ENCODE measurements at places on chromosomes 3 and 15. TPM values are rescaled to one million over a fixed set of nuclear protein-coding genes. Genes with fewer than 3 reads are reported as not detected.
A peak's percentile ranks its signal among the peaks of the same experiment; 100 is the strongest.

- no peak overlapping the region for H3K27ac ChIP-seq
- no peaks in the 10 kb centered on the region for H3K36me3 ChIP-seq
- no peak overlapping the region for H3K4me3 ChIP-seq
These were observed 30.0 kb downstream of the UBE2E1 start for GRCh38 chr3:23835802-23836201.

DNA sequence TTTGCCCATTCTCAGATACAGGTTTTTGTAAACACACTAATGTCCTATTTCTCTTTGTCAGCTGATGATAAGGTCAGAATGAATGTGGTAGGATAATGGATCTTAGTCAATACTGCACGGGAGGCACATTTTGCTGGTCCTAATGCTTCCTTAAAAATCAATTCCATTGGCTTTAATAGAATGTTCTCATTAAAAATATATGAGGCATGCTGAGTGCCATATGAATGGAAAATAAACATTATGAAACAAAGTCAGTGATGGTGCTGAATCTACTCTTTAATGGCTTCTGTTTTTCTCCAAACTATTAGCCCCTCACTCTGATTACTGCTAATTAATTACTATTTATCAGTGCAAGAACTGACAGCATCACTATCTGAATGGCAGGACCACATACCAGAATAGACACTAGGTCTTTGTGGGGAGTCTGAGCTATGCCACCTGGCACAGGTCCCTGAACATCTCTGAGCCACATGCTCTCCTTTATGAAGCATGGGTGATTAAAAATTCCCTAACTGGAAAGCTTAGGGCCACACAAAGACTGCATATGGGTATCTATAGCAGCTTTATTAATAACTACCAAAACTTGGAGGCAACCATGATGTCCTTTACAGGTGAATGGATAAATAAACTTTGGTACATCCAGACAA is 278.9 kb downstream of the MEX3B start:
- no peak overlapping the region for H3K27ac ChIP-seq
- no peaks in the 10 kb centered on the region for H3K36me3 ChIP-seq
- no peak for DNase-seq
- H3K27me3 ChIP-seq, result no peaks in the 10 kb centered on the region
- no peaks in the 10 kb centered on the region for H3K4me1 ChIP-seq

DNA sequence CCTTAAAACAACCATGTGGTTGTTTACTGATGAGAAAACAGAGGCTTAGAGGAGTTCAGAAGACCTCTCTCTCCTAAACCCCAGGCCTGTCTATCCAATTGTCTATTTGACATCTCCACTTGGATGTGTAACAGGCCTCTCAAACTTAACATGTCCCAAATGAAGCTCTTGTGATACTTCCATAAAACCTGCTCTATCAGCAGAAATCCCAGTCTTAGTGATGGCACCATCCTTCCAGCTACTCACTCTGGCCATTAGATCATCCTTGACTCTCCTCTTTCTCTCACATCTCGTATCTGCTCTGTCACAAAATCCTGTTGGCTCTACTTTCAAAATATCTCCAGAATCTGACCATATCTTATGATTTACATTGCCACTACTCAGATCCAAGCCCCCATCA is 28.8 kb downstream of the EHHADH start:
- H3K36me3 ChIP-seq, result no peaks in the 10 kb centered on the region
- no peak overlapping the region for H3K27ac ChIP-seq
- H3K27me3 ChIP-seq, result no peaks in the 10 kb centered on the region
- H3K4me1 ChIP-seq, result no peaks in the 10 kb centered on the region
- H3K4me3 ChIP-seq, result no peak overlapping the region
- DNase-seq, result no peak

- no peak overlapping the region for H3K4me3 ChIP-seq
- no peak for DNase-seq
- H3K36me3 ChIP-seq, result no peaks in the 10 kb centered on the region
These were observed 10.8 kb downstream of the PLXND1 start for GRCh38 chr3:129595544-129596193.

- H3K4me1 ChIP-seq, result no peaks in the 10 kb centered on the region
These were observed 185.0 kb downstream of the RBMS3 start for GRCh38 chr3:29465836-29466235.

DNA sequence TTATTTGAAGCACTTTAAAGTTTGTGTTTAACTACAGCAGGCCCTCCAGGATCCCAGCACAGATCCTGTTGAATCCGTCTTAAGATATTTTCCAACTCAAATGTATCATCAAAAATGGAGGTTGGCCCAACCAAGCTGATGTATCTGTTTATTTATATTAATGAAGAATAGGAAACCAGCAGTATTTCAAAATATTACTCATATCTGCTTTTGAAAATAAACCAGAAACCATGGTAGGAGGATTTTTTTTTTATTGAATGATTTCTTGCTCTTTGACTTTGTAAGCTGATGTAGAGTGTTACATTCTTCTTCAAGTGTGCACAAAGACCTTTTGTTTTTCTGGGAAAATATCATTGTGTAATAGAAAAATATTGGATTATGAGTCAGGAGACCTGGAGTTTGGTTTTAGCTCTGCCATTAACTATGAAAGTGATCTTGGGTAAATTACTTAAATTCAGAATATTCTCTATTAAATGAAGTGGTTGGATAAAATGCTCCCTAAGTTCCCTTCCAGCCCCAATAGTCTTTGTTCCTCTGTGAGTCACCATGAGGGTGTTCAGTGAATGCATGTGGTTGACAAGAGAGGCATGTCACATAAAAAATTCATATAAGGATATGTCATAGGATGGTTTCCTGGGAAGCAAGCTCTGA is 221.3 kb upstream of the GAP43 start:
- H3K36me3 ChIP-seq, result no peaks in the 10 kb centered on the region
- no peaks in the 10 kb centered on the region for H3K4me1 ChIP-seq
- no peak overlapping the region for H3K27ac ChIP-seq
- no peak overlapping the region for H3K4me3 ChIP-seq

DNA sequence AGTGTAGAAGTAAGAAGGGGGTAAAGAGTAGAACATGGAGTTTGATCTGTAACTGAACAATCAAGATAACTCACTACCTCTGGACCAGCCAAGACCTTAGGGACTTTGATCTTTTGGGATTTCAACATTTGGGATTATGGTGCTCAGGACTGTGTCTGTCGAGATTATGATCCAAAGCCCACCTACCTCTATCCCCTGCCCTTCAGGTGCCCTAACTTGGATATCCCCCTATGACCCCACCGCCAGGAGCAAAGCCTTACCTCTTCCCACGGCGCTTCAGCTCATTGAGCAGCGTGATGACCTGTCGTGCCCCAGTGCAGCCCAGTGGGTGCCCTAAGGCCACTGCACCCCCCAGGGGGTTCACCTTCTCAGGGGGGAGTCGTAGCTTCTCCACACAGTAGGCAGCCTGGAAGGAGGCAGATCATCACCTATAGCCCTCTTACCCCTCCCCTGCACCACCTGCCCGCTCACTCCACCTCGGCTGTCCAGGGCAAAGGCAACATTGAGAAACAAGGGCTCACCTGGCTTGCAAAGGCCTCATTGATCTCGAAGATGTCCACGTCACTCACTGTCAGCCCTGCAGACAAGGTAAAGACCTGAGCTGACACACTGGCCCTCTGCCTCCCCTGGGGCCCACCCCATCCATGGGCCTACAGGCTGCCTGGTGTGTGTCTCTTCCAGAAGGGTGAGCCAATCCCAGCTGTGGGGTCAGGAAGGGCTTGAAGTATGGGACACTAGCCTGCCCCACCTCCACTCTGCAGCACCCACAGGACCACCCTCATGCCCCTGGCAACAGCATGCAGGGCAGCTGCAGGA is 11.4 kb downstream of the ACAA1 start:
- no peak overlapping the region for H3K4me3 ChIP-seq
- no peaks in the 10 kb centered on the region for H3K27me3 ChIP-seq
- H3K36me3 ChIP-seq, result peaks cover 26% of the 10 kb centered on the region
- DNase-seq, result no peak
- H3K27ac ChIP-seq, result no peak overlapping the region

DNA sequence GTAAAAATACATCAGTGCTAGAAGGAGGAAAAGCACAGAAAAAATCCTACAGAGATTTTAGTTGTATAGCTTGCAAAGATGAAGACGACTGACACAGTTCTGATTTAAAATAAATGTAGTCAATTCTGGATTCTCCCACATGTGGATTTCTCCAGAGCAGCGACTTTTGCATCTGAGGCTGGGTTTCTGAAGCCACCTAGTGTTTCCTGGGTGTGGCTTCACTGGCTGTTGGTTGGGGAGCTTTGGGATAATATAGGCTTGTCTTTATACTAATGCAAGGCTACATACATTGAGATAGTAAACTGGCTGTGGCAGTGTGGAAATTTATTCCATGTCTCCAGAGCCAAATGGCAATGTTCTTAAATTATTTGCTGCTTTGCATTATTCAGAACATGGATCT is 158.1 kb upstream of the FEZF2 start:
- no peak for DNase-seq
- no peaks in the 10 kb centered on the region for H3K4me1 ChIP-seq
- H3K27me3 ChIP-seq, result no peaks in the 10 kb centered on the region
- H3K4me3 ChIP-seq, result no peak overlapping the region

DNA sequence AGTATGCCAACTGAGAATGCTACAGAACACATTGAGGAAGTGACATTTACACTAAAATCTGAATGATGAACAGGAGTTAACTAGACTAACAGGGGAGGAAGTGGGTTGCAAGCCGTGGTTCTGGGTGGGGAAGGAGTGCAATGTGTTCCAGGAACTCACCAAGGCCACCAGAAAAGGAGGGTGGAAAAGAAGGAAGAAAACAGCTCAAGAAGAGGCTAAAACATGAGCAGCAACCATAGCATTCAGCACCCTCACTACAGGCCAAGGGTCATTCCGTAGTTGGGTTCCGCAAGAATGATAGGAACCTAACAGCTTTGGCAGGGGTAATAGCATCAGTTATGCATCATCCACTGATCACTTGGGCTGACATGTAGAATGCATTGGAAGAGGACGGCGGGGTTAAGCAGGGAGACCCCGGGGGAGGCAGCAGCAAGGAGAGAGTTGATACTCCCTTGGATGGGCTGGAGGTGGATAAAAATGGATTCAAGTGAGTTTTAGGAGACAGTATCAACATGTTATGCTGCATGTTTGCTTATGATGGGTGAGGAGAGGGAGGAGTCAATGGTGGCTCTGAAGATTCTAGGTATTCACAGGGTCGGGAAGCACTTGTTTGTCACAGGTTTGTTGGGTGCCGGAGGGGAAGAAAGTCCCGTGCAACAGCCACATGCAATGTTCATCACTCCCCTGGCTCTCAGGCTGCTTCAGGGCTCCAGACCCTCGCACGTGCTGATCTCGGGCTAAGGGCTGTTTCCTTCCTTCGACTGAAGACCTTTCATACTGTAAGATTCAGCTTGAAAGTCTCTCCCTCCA is 53.2 kb downstream of the LIPC start:
- H3K36me3 ChIP-seq, result no peaks in the 10 kb centered on the region
- H3K4me1 ChIP-seq, result peaks cover 42% of the 10 kb centered on the region
- no peaks in the 10 kb centered on the region for H3K27me3 ChIP-seq
- peak overlapping the region; percentile 25 for H3K4me3 ChIP-seq
- peak; percentile 56 for DNase-seq

DNA sequence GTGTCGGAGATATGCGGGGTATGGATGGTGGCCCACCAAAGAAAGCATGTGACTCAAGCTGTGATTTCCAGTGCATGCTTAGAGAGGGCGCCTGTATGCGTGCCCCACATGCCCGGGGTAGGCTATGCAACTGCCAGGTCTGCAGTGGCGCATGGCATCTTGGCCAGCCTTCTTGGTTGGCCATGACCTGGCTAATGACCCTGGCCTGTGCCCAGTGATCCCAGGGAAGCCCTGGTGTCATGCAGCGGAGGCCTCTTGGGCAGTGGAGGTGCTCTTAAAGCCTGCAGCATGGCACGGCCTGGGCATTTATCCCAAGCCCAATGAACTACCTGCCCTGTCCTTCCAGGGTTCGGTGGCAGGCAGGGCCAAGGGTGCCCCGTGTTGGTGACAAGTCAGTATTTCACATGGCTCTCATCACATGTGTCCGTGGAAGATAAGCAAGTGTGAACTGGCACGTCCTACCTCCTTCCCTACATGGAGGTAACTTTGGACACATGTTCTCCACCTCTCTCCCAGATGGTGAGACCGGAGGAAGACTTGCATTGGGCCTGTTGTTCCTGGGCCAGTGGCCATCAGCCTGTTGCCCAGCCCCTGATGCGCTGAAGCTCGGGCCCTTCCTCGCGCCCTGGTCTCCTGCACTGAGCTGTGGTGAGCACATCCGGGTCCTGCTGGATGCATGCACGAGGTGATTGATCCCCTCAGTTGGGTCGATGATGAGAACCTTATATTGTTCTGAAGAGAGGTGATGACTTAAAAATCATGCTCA is 192.0 kb downstream of the UBE3A start:
- no peaks in the 10 kb centered on the region for H3K27me3 ChIP-seq
- DNase-seq, result no peak
- no peak overlapping the region for H3K27ac ChIP-seq
- H3K4me3 ChIP-seq, result no peak overlapping the region
- H3K36me3 ChIP-seq, result no peaks in the 10 kb centered on the region
- H3K4me1 ChIP-seq, result no peaks in the 10 kb centered on the region

DNA sequence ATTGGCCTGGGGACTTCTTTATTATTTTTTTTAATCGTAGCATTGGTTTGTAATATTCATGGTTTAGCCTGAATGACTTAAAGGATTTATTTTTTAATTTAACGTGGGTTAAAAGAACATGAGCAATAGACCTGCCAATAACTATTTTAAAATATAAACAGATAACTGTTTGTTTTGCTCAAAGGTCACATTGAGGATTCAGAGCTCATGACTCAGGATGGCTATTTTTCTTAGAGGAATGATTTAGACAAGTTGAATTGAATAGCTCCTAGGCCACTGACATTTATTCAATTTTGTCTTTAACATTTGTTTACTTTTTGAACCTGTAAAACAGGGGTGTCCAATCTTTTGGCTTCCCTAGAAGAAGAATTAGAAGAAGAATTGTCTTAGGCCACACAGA is 68.5 kb downstream of the ITPR1 start:
- no peak for DNase-seq
- no peaks in the 10 kb centered on the region for H3K27me3 ChIP-seq
- H3K36me3 ChIP-seq, result no peaks in the 10 kb centered on the region

The CGNL1 gene
- total RNA-seq, result not detected

The H1-8 gene
- total RNA-seq, result not detected

The DGKG gene
- 10.0 TPM for total RNA-seq

The ZKSCAN7 gene
- 1.1 TPM for total RNA-seq

The BLOC1S6 gene
- 56.9 TPM for total RNA-seq

The HACD2 gene
- 15.9 TPM for total RNA-seq
